ENCODE measurements at places on chromosomes 2 and 18.

GRCh38 chr2:187541086-187542085 lies 12.8 kb downstream of the TFPI start:
- peak; percentile 57 for DNase-seq

DNA sequence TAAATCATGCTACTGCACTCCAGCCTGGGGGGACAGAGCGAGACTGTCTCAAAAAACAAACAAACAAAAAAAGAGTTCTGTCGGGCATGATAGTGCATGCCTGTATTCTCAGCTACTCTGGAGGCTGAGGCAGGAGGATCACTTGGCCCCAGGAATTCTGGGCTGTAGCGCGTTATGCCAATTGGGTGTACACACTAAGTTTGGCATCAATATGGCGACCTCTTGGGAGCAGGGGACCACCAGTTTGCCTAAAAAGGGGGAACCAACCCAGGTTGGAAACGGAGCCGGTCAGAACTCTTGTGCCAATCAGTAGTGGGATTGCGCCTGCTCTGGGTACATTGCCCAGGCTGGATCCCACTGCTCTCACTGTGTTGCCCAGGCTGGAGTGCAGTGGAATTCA lies 49.7 kb downstream of the SDC1 start:
- peak; percentile 78 for DNase-seq

DNA sequence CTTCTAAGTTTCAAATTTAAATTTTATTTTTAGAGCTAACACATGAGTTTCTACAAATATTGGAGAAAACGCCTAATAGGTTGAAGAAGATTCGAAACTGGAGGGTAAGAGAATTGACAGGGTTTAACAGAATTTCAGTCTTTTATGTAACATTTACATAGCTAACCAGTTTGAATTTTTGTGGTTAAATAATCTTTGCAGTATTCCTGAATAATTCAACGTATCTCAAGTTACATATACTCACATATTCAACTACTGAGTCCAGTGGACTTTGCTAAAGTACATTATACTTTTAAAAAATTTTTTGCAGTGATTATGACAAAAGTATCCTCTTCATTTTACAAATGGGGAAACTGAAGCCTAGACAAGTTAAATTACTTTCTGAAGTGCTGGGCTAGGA lies 34.0 kb downstream of the CCNT2 start:
- DNase-seq = no peak

GRCh38 chr2:223270548-223270947 lies 218.6 kb downstream of the KCNE4 start:
- DNase-seq = no peak

DNA sequence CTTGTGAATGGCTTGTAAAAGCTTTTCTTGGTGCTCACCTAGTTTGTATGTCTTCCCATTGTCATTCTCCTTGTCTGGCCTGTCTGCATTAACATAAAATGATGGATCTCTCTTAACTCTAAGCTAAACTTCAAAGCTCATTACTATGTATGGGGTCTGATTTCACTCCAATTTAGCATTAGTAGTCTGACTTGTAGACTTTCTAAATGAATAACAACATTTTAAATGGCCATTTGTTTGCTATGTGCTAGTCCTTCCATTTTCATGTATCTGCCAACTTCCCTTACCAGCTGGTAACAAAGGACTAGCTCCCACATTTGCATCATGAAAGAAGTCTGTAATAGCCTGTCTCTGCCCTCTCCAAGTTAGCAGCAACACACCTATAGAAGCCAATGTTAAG lies 324.2 kb upstream of the RGPD4 start:
- DNase-seq = no peak

GRCh38 chr18:23131693-23132319 lies 3.5 kb upstream of the CABLES1 start:
- no peak for DNase-seq

- DNase-seq = no peak
These were observed 1030.1 kb upstream of the POU3F3 start for GRCh38 chr2:103823847-103824246.

GRCh38 chr18:26771524-26771923 lies 94.0 kb downstream of the AQP4 start:
- DNase-seq = no peak

All from lower leg skin (tissue), 4 donors.